ENCODE measurements at places on chromosomes 5 and 9.

DNA sequence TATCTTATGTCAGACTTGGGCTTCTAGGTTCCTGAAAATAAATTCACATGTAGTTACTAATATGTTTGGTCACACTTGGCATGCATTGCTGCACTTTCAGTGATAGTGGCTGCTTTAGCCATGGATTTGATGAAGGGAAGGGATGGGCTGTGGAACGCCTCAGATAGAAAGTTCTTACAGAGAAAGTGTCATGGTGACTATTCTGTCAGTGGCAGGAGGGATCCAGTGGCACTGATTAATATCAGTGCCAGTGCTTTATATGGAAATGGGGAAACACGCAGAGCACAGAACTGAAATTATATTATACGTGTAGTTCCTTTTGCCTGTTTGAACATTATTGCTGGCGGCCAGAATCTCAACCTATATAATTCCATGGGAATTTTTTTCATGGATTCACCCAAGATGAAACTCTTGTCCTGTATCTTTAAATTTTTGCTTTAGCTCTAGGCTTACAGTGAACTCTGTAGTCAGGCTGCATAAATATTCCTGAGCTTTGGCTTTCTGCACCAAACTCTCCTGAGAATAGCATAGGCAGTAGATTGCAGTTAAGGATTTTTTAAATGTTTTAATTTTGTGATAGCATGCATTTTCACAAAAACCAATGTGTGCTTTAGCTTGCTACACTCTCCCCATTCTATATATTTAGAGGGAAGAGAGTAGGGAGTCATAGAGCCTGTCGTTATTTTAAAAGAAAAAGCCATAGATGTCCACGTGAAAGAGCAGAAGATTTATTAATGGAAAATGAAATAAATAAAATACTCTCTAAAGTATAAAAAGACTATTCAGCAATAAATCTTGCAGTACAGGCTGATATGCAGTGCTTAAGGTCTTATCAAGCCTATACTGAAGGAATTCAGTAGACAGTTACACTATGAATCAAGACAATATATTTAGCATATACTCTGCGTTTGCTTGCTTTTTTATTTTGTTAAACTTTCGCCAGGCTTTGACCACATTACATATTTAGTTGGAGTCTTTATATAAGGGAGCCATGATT is 98.7 kb downstream of the EDIL3 start:
- no peak for DNase-seq

DNA sequence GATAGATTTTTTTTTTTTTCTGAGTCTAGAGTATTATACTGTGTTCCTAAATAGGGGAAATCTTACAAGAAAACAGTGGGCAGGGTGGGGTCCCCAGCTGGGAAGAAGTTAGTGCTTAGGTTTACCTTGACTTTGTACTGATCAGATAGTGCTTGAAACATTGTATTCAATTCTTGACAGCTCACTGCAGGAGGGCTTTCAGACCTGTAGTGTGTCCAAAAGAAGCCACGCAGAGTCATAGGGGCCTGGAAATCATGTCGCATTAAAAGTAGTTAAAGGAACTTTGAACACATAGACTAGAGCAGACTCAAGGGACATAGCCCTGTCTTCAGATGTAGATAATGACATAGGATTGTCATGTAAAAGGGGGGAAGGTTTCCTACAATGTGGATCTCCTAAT is 215.4 kb upstream of the NR4A3 start:
- no peak for DNase-seq

DNA sequence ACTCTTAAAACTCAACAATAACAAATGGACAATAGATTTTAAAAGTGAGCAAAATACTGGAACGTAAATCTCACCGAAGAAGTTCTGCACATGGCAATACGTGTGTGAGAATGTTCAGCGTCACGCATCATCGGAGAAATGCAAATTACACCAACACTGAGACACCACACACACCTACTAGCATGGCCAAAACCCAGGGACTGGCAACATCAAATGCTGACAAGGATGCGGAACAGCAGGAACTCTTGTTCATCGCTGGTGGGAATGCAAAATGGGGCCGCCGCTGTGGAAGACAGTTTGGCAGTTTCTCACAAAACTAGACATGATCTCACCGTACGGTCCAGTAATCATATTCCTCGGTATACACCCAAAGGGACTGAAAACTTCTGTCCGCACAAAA is 21.6 kb upstream of the CLPTM1L start:
- DNase-seq: no peak

DNA sequence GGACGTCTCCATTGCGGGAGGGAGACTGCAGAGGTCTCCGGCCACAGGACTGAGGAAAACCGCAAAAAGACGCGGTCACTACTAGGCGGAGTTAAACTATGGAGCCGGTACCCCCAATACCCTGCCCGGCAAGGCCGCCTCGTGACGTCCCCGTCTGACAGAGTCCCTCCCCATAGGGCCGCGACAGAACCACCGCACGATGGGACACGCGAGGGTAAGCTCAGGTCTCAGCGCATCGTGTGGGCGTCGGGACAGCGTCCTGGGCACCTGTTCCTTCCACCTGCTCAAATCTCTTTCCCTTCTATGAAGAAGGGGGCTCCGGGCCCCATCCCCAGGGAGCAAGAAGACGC is 35.2 kb upstream of the GLDC start:
- no peak for DNase-seq

DNA sequence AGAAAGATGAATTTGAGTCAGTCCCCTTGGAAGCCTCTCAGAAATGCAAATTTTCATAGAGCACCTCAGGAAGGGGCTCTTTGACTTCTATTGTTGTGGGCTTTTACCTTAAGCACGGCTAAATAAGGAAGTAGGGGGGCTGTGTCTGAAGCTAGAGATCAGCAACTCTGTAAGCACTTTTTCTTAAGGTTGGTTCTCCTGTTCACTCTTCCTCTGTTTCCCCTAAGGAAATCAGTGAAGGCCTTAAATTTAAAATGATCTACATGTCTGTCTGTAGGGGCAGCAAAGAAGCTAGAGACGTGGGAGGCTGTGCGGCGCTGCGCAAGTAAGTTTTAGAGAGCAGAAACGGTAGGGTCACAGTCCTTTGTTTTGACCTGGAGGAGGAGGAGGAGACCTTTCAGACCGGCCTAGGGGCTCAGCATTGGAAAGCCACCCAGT is 1.2 kb upstream of the CDC14B start:
- no peak for DNase-seq

DNA sequence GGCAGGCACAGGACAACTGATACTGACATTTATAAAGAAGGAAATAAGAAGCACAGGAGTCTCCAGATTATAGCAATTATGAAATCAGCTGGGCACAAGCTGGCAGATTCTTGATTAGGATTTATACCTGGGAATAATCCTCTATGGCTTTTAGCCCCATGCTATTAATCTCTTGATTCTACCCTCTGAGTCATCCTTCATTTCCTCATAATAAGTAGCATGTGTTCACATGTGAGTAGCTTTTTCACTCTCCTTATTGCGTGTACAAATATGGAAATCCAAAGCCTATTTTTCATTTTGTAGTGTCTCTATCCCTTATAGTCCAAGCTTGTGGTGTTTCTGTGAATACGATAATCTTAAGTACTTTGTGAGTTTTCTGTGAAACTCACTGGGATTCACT is 185.0 kb upstream of the PRLR start:
- no peak for DNase-seq

DNA sequence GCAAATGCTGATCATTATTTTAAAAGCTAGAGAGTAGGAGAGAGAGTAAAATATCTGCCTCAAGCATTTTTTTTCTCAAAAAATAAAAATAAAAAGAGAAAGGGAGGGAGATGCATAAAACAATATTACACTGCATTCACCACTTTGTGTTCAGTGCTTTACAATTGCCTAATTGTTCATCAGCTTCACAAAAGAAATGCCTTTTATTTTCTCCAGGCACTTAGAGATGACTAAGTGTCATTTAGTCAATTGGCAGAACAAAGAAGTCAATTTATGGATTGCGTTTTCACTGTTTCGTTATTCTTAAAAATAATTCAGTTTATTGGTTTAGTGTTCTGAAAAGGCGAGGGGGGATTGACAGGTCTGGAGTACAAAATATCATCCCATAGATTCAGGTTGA is 232.5 kb upstream of the CCNH start:
- no peak for DNase-seq

DNA sequence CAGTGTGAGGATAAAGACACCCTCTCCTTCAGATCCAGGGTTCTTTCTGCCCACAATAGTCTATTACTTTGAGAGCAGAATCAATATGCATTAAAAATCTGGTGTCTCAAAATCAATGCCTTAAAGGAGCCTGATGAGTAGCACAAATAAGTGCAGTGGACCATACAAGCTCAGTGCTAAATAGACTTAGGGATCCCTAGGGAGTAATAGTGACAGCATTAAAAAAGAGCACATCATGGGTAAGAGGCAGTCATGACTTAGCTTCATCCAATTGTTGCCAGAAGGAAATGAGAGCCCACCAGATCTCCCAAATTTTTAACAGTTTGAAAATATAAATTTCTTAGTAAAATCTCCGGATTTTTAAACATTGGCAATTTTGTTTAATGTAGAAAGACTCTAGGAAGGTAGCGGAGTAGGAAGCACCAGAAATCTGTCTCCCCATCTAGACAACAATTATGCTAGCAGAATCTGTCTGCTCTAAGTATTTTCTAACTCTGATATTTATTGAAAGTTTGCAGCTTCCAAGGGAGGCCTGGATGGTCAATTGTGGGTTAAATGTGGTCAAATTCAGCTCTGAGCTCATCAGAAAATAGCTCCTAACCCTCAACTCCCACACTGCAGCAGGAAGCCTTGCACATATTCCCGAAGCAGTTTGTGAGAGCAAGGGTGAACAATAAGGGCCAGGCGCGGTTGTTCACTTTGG is 443.9 kb downstream of the TLE1 start:
- DNase-seq: no peak

GRCh38 chr5:41925555-41925951 is 472 bp downstream of the FBXO4 start:
- DNase-seq: peak; percentile 59

- no peak for DNase-seq
These were observed 195.6 kb upstream of the SMC2 start for GRCh38 chr9:103898550-103898949.

DNA sequence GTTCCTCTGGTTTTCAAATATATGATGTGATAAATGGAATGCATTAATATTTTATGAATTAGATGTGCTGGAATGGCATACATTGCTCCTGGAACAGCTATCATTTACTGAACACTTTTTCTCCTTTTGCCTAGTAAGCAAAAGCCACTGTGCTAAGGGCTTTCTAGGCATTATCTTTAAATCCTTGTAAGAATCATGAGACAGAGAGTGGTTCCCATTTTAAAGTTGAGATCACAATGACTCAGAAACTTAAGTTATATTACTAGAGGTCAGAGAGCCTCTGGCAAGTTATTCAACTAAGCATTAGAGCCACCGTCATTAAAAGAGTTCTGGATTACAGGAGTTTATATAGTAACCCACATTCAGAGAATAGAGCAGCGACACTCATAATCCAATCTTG is 26.7 kb upstream of the FSD1L start:
- DNase-seq: no peak

DNA sequence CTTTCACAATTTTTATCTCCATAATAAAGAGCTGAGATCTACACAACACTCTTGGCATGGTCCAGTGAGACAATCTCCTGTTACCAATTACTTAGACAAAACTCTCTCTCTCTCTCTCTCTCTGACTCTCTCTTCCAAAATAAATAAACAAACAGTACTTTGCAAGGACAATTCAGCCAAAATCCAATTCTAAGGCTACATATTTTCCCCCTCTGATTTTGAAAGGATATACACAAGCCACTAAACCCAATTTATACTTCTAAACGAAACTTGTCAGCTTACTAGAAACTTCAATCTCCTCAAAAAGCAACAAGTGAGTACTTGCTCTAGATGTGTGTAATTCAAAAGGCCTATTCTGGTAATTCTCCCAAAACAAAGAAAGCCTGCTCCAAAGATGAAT is 26.3 kb upstream of the TNPO1 start:
- DNase-seq: no peak

GRCh38 chr9:18504707-18505106 is 30.8 kb downstream of the ADAMTSL1 start:
- DNase-seq: no peak

DNA sequence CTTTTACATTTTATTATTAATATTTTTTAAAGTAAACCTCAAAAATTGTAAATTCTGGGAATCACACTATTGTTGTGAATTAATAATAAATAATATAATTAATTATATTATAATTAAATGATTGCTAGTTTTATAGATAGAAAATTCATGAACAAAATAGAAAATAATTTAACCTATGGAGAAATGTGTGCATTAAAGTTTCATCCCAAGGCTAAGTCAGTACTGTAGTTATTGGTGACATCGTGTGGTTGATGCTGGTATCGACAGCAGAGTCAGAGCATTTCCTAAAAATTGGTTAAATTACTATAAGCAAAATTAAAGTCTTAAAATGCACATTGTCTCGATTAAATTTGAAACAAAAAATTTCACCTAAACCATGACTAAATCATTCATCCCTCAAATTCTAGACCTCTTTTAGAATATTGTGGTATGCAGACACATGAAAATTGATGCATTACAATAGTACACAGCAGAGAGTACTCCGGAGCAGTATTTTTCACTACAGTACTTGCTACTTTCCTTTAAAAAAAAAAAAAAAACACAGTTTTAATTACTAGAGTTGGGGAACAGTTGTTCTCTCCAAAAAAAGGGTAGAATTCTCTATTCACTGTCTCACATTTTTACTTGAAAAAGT is 73.9 kb downstream of the RORB start:
- peak; percentile 21 for DNase-seq

DNA sequence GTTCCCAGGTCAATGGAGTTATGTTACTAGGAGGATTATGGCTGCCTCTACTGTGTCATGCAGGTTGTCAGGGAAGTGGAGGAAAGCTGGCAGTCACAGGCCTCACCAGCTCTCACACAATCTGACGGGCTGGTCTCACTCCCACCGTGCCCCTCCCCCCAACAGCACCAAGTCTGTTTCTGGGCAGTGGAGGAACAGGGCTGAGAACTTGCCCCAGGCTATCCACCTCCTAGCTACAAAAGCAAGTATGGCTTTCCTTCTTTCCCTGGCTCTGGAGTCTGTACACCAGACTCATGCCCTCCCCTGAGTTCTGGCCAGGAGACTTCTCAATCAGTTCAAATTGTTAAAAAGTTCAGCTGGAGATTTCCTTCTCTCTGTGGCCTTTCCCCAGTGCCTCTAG is 25.7 kb upstream of the RIOK2 start:
- DNase-seq: no peak

DNA sequence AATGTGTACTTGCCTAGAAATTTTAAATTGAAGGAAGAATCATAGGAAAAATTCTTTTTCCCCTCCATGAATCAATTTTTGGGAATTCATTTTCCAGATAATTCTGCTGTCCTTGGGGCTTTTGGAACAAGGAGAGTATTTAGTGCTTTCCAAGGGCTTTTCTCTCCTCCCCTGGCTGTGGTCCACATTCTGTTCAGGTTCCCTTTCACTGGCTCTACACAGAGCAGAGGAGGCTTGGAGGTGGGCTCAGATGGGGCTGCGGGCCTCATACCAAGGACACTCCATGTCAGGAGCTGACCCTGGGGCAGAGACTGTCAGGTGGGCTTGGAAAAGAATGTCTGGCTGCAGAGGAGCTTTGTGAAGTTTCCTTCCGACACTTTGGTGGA is 128.1 kb downstream of the GADD45G start:
- no peak for DNase-seq

GRCh38 chr5:62256161-62257019 is 49.6 kb upstream of the KIF2A start:
- no peak for DNase-seq

GRCh38 chr9:111582888-111583287 is 16.6 kb downstream of the PTGR1 start:
- no peak for DNase-seq

GRCh38 chr5:33188089-33188488 is 252.7 kb upstream of the TARS1 start:
- no peak for DNase-seq

Data from fibroblast of skin of back (primary cell).